ENCODE measurements at places on chromosomes 12 and 14. TPM values are rescaled to one million over a fixed set of nuclear protein-coding genes. Genes with fewer than 3 reads are reported as not detected.
A peak's percentile ranks its signal among the peaks of the same experiment; 100 is the strongest.

DNA sequence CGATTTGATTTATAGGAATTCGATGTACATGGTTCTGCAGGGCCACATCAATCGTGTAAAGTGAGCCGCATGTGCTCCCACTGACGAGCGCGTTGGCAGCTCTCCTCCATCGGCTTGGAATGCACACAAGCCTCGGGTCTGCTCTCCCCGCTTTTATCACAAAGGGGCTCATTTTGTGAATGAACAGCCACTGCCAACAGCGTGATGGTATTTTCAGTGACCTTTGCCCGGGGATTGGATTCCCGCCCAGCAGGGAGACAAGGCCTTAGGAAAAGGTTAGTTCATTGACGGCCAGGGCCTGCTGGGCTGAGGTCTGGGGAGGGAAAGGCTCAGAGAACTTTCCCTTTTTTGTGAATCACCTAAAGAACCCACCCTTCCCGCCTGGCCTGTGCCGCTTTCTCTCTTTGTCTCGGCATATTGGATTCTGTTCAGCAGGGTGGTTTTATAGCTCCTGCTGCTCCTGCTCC, 232.1 kb downstream of the MSRB3 start:
- peaks cover 5% of the 10 kb centered on the region for H3K27me3 ChIP-seq
- no peak overlapping the region for H3K27ac ChIP-seq
- no peaks in the 10 kb centered on the region for H3K36me3 ChIP-seq
- DNase-seq = no peak
- no peaks in the 10 kb centered on the region for H3K4me1 ChIP-seq

GRCh38 chr14:37600880-37601741, 5.7 kb downstream of the TTC6 start:
- peaks cover 81% of the 10 kb centered on the region for H3K27me3 ChIP-seq
- DNase-seq = no peak
- no peaks in the 10 kb centered on the region for H3K36me3 ChIP-seq
- no peak overlapping the region for H3K4me3 ChIP-seq
- peaks cover 28% of the 10 kb centered on the region for H3K4me1 ChIP-seq

- no peaks in the 10 kb centered on the region for H3K36me3 ChIP-seq
- H3K27ac ChIP-seq = no peak overlapping the region
- H3K4me1 ChIP-seq = no peaks in the 10 kb centered on the region
- H3K27me3 ChIP-seq = no peaks in the 10 kb centered on the region
Measured at GRCh38 chr12:47419497-47419896, 286.3 kb downstream of the RPAP3 start.

DNA sequence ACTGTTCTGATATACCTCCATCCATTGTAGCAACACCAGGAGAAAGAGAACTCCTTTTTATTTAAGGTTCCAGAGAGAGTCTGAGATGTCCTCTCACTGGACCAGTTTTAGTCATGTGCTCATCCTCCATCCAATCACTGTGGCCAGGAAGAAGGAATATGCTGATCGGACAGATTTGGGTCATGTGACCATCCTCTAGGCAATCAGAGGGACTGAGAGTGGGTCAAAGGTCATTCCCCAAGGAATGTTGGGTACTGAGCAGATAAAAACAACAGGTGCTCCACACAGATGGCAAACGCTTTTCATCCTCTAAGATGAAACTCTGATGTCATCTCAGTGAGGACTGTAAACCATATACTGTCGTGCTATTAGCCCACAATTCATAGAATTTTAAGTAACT, 28.8 kb upstream of the RPH3A start:
- no peaks in the 10 kb centered on the region for H3K4me1 ChIP-seq
- no peak overlapping the region for H3K4me3 ChIP-seq

DNA sequence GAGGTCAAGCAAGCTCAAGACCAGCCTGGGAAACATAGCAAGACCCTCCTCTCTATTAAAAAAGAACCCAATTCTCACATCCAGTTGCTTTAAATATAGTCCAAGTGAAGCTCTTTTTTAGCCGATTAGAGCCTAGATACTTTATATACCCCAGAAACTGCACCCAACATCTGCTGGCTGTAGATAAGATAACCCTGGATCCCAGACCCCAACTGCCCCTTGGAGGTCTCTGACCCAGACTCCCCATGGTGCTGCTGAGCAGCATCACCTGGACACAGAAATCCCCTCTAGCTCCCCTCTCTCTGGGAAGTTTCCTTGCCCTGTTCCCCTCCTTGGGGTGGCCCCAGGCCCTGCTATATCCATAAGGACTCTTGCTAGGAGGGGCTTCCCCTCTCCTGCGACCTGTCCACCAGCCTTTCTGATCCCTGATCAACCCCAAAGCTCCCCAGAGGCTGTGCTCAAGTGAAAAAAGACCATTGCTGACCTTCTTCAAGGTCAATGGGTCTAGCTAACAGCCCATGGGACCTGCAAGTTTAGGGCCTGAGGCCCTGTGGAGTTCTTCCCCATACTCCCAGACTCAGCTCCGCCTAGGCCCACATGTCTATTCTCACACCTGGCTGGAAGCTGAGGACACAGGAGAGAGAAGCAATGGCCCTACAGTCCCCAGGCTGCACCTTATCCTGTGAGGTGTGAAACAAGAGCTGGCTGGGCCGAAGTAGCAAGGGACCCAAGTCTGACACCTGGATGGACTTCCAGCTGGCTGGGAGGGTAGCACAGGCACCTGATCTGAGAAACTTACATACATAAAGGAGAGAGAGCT, 56.2 kb downstream of the ARL6IP4 start:
- no peak for DNase-seq
- no peaks in the 10 kb centered on the region for H3K27me3 ChIP-seq
- peaks cover 14% of the 10 kb centered on the region for H3K4me1 ChIP-seq
- peaks cover 8% of the 10 kb centered on the region for H3K36me3 ChIP-seq

GRCh38 chr12:57775563-57776246, 3.3 kb downstream of the EEF1AKMT3 start:
- DNase-seq = no peak
- H3K36me3 ChIP-seq = peaks cover 10% of the 10 kb centered on the region
- H3K27me3 ChIP-seq = no peaks in the 10 kb centered on the region

DNA sequence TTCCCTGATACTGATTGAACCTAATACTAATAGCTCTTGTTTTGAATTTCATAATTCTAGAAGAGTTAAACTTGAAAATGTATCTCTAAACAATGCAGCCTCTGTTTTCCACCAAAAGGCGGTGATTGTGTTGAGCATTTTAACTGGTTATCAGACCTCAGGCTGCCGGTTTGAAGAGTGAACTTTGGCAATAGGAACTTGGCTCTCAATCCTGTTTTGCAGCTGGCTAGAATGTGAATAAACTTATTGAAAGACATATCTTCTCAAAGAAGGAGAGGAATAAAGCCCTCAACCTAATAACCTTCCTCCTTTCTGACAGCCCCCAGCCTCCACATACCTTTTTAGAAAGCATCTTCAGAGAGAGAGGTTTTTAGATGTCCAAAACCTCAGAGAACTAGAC, 105.4 kb downstream of the SRGAP1 start:
- no peaks in the 10 kb centered on the region for H3K27me3 ChIP-seq
- DNase-seq = no peak
- peaks cover 1% of the 10 kb centered on the region for H3K4me1 ChIP-seq
- H3K4me3 ChIP-seq = no peak overlapping the region

DNA sequence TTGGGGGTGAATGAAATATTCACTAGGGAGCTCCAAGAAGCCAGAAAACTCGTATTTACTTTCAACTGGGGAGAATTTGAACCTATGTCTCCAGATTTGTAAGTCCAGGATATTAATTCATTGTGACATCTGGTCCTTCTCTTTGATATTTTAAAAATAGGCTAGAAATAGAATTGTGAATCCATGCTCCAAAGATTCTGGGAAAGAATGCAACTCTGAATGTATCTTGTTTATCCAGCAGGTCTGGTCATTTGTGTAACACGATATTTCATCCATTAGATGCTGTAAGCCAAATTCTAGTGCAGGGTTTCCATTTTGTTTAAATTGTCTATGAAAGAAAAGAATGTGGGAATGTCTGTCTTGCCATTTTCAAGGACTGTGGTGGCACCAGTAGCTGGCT, 334.7 kb downstream of the BMP4 start:
- DNase-seq = no peak
- no peaks in the 10 kb centered on the region for H3K36me3 ChIP-seq
- no peaks in the 10 kb centered on the region for H3K4me1 ChIP-seq
- no peak overlapping the region for H3K27ac ChIP-seq

DNA sequence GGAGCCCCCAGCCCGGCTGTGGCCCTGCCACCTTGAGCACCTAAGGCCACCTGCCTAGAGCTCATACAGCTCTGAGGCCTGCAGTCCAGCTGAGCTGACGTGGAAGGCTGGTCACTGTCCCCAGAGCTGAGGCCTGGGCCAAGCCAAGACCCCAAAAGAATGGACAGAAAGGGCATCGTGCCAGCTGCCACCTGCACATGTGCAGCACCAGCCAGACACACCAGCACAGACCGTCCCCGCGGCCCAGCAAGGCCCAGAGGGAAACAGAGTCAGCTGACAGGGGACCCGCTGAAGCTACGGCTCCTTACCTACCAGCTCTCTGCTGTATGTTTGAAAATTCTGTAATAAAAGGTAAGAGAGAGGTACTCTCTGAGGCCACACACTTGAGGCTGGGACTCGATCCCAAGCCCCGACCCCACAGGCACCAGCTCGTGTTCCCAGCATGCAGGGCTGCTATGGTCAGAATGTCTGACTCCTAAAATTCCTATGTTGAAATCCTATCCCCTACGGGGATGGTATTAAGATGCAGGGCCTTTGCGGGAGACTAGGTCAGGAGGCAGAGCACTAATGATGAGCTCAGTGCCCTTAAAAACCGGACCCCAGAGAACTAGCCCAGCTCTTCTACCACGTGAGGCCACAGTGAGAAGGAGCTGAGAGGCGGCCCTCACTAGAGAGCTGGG, 25.4 kb downstream of the BRF1 start:
- H3K27me3 ChIP-seq = no peaks in the 10 kb centered on the region
- H3K4me1 ChIP-seq = peaks cover 9% of the 10 kb centered on the region
- peaks cover 11% of the 10 kb centered on the region for H3K36me3 ChIP-seq
- H3K27ac ChIP-seq = peak overlapping the region; percentile 26
- no peak for DNase-seq

DNA sequence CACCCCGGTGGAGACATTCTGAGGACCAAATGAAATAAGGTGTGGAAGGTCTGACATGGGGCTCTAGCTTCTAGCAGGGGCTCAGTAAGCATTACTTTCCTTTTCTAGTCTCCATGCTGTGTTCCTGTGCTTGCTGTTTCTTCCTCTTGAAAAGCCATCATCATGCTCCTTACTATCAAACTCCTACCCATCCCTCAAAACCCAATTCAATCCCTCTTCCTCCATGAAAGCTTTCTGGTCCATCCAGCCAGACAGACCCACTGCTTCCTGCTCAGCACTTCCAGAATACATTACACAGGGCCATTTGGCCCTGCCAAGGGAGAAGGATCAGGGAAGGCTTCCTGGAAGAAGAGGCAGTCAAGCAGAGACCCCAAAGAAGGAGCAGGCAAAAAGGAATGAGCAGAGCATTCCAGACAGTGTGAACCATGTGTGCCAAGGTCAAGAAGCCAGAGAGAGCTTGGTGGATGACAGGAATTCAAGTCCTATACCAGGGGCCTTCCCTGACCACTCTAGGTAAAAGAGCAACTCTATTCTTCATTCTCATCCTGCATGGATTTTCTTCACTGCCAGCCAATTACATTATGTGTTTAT, 59.5 kb downstream of the NUAK1 start:
- DNase-seq = no peak
- no peak overlapping the region for H3K4me3 ChIP-seq
- peaks cover 3% of the 10 kb centered on the region for H3K27me3 ChIP-seq
- no peak overlapping the region for H3K27ac ChIP-seq

DNA sequence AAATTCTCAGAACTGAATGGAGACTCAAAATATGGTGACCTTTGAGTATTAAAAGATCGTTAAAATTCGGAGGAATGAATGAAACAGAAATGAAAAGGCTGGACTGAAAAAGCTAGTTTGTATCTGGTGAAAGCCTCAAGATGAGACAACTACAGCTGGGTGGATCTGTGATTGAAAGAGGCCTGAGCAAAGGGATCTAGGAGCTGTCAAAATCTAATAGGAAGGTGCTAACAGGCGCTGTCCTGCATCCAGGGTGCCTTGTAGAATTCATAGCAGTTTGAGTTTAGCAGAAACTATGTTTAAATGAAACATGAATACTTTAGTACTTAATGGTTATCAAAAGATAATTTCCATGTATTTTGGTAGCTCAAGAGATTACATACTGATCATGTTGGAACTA, 2.3 kb downstream of the YY1 start:
- H3K27ac ChIP-seq = peak overlapping the region; percentile 82
- DNase-seq = no peak
- peaks cover 70% of the 10 kb centered on the region for H3K4me1 ChIP-seq
- no peaks in the 10 kb centered on the region for H3K36me3 ChIP-seq

DNA sequence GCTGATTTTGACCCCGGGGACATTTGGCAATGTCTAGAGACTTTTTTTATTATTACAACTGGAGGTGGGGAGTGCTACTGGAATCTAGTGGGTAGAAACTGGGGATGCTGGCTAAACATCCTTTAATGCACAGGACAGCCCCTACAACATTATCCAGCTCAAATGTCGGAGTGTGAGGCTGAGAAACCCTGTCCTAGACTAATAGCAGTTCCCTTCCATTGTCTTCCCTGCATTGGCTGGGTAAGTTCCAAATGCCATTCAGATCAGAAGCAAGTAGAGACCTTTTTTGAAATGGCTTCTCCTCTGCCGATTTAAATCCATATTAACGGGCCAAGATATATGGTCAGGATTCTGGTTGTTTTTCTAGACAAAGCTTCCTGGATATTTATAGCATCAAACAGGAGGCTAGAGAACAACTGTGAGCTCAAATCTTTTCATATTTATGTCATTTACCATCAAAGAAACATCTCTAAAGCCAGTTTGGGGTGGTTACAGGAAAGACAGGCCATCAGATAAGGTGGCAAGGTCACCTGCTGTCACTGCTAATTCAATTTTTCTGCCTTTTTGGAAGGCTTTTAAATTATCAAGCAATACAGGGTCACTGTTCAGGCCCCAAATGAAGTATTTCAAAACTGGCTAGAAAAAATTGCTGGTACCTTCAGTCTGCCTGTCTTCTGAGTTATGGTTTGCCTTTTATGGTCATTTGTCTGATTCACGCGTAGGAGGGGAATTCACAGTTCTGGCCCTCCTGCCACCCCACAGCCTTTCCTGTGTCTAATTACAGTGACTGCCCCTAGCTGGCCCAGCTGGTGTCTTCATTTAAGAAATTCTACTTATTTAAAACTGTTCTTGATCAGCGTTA, 20.1 kb upstream of the AKAP5 start:
- no peak overlapping the region for H3K4me3 ChIP-seq
- H3K27ac ChIP-seq = no peak overlapping the region
- H3K27me3 ChIP-seq = no peaks in the 10 kb centered on the region
- no peak for DNase-seq
- no peaks in the 10 kb centered on the region for H3K4me1 ChIP-seq
- peaks cover 56% of the 10 kb centered on the region for H3K36me3 ChIP-seq

RD3L gene
- total RNA-seq = not detected

RPGRIP1 gene
- total RNA-seq = 1.1 TPM

CLEC6A gene
- 3.4 TPM for total RNA-seq

MYF5 gene
- not detected for total RNA-seq

DYRK4 gene
- total RNA-seq = 41.4 TPM

AQP2 gene
- not detected for total RNA-seq

CCDC197 gene
- total RNA-seq = not detected

RAB15 gene
- 13.8 TPM for total RNA-seq

Measured in lower lobe of right lung (tissue), 2 donors.